ENCODE measurements at places on chromosomes 3 and 15.

DNA sequence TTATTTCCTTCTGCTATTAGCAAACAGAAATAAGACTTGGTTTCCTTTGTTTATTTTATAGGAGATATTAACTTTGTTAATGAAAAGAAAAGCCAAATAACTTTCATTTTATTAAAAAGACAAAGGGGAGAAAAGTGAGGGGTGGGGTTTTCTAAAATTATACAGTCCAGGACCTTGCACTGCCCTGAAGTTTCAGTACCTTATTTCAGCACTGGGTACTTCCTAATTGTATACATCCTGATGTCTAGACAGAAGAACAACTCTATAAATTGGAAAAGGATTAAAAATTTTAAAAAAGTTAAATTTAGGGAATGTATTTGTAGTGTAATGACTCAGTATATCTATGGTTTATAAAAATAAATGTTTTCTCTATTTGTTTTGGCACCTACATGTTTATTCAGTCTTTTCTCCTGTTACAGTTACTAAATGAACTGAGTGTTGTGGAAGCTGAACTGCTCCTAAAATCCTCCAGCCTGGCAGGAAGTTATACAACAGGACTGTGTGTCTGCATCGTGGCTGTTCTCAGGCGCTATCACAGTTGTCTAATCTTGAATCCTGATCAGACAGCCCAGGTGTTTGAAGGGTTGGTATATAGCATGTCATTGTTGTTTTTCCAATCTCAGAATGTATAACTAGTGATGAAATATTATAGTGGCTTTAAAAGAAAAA lies 27.6 kb upstream of the P2RY13 start:
- DNase-seq, result no peak

DNA sequence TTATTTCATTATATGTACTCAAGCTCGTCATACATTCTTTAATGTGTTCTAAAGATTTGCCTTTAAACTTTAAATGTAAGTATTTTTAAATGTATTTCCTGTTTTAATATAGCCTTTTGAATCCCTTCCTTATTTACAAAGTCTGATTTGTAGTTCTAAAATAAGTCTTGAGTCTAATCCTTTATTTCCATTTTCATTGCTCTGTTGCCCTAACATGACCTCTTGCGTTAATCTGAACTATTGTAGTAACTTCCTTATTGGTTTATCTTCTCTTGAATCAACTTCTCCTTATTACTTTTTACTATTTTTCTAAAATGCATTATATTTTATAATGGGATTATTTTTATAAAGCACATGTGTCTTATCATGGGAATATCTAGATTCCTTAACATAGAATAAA lies 24.0 kb downstream of the KNL1 start:
- no peak for DNase-seq

DNA sequence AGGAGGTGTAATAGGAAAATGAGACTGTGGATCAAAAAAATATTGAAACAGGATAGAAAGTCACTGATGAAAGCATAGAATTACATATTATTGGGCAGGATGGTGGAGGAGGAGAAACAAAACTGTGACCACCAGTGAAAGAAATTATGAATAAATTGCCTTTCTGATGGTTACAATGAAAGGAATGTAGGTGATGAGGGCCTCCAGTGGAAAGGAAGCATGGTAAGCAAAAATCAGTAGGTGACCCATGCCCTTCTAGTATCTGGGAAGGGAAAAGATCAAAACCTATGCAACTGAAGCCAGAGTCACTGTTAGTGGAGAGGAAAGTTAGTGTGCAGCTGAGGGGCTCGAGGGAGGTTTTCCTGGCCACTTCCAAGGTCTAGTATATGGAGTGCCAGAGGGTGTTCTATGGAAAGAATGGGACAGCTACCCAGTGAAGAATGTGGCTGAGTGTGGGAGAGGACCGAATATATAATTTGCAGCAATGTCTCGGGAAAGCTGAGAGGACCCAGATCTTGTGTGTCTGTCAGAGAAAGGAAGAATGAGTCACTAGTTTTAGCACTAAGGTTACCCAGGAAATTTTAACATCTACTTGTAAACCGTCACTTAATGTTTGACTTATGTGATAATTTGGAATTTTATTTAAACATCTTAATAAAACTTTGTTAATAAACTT lies 146.2 kb downstream of the NFKBIZ start:
- no peak for DNase-seq

GRCh38 chr3:13715961-13716360 lies 163.9 kb downstream of the WNT7A start:
- DNase-seq, result no peak

GRCh38 chr3:42850263-42850662 lies 25.4 kb downstream of the CYP8B1 start:
- DNase-seq, result no peak

- no peak for DNase-seq
Observed at GRCh38 chr3:85838921-85839320, 880.1 kb downstream of the CADM2 start.

GRCh38 chr3:138030734-138031280 lies 20.8 kb downstream of the CLDN18 start:
- DNase-seq, result no peak

Measured in substantia nigra (tissue), 51 donors.